ENCODE measurements at places on chromosomes 7 and 10.
A peak's percentile ranks its signal among the peaks of the same experiment; 100 is the strongest.

- no peak for DNase-seq
Measured at GRCh38 chr7:102262546-102262945, 24.1 kb upstream of the SH2B2 start.

DNA sequence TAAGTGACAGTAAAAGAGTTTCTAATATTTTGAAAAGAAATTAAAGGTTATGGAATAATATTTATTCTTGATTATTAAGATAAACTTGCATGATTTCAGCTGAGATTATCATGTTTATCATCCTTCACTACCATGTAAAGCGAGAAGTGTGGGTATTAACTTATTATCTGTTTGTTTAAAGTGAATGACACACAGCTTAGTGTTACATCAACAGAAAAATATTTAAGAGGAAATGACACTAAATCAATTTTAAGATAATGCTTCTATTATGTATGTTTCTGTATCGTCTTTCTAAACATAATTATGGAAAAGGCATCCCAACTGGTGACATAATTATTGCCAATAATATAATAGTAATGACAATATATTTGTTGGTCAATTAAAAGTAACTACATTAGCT, 213.1 kb downstream of the PCDH15 start:
- DNase-seq, result no peak

DNA sequence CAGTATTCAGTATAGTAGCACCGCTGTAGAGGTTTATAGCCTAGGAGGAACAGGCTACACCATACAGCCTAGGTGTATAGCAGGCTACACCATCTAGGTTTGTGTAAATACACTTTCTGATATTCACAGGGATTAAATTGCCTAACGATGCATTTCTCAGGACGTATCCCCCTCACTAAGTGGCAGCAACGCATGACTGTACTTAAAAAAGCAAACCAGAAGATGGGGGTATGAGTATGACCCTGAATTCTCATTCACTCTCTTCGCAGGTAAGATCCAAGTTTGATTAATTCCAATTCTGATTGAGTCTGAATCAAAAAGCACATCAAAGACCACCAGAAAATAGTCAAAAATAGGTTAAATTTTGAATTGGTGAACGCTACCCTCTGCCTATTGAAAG, 972 bp downstream of the ORC5 start:
- no peak for DNase-seq

DNA sequence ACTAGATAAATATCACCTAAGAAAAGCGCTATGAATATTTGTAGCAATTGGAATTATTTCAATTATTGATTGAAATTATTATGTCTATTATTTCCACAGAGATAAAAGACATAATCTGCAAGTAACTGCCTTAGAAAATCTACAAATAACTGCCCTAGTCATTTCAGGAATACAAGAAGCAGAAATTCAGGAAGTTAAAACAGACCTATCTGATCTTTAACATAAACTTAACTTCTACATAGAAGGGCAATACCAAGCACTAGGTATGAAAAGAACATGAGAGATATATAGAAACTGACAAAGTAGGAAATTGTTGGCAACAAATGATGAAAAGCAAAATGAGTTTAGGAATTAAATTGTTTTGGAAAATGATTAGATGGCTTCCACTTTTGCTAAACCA, 31.8 kb upstream of the AKR1B10 start:
- no peak for DNase-seq

- no peak for DNase-seq
Measured at GRCh38 chr7:13093160-13093559, 405.7 kb downstream of the ARL4A start.

- no peak for DNase-seq
Measured at GRCh38 chr7:53504914-53505313, 469.5 kb downstream of the POM121L12 start.

DNA sequence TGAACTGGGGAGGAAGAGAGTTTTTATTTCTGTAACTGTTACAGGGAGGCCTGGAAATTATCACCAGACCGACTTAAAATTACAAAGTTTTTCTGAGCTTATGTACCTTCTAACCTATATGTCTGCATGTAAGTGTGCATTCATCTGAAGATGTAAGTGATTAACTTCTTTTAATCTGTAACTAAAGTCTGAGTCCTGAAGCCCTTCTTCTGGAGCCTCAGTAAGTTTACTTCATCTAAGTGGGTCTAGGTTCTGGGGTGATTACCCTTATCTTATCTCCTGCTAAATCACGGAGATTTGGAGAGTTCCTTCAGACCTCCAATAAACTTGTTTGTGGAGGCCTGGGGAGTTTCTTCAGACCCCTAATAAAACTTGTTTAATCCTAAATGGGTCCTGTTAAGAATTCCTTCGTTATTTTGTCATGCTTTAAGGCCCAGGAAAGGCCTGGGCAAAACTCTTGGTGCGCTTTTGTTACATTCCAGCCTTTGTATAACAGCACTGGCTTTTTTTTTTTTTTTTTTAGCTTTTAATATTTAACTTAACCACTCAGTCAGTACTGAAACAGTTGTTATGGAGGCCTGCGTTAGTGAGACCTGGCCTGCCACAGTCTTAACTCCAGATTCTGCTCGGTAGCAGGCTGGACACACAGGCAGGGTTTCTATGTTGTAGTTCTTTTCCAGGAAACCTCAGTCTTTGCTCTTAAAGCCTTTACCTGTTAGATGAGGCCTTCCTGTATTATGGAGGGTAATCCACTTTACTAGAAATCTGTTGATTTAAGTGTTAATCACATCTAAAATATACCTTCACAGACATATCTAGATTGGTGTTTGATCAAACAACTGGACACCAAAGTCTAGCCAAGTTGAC, 33.0 kb downstream of the TPST1 start:
- no peak for DNase-seq

GRCh38 chr10:121566755-121567154, 31.5 kb downstream of the FGFR2 start:
- DNase-seq, result no peak

GRCh38 chr10:109902992-109903947, 20.0 kb downstream of the XPNPEP1 start:
- DNase-seq, result peak; percentile 11

DNA sequence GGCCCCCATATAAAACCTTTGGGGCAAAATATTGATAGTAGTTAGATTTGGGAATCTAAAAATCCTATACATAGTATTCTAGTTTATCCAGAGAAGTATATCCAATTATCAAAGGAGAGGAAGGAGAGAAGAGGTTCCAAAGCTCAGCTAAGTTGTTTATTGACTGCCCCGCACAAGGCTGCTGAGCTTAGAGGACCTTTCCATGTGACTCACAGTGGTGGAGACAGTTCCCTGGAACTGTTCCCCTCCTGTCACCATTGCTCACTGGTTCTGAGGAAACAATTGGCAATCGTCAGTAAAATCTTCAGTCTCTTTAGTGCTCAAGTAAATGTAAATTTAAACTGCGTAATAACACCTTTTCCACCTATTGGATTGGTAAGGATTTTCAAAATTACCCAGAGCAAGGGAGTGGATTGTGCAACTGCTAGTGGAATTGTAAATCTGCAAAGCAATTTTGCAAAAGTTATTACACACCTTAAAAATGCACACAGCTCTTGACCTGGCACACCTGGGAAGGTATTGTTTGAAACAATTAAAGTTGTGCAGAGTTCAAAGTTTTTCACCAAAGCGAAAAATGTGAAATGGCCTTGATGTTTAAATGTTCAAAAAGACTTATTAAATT, 63.1 kb downstream of the EEPD1 start:
- no peak for DNase-seq

DNA sequence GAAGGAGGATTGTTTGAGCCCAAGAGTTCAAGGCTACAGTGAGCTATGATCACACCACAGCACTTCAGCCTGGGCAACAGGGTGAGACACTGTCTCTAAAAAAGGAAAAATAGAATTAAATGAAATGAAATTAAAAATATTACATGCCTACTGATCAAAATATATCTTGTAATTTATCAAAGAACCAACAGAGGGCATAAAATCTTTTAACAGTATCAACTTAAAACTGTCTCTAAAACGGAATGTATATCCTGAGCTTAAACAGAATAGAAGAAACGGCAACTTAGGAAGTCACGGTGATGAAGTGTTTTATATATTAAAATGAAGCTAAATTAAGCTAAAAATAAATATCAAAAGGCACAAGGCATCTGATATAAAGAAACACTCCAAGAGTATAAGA, 78.8 kb downstream of the MTPAP start:
- DNase-seq, result peak; percentile 9

- no peak for DNase-seq
Measured at GRCh38 chr7:36659172-36659516, 65.2 kb downstream of the AOAH start.

- no peak for DNase-seq
Measured at GRCh38 chr10:20993830-20994527, 96.9 kb upstream of the NEBL start.
